ENCODE measurements at places on chromosomes 7 and 10.

DNA sequence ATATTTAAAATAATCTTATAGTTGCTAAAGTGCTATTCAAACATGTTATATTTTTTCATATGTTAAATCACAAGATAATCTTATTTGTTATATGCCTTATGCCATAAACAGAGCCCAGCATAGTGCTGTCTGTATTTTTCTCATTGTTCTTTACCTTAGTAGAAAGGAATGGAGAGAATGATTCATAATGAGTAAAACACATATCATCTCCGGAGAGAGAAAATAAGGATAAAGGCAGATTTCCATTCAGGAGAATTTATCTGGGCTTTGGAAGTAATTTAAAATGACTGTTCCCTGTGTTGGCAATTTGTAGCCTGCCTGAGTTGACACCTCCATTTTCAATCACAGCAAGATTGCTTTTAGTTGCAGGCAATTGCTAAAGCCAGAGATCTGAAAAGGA is 30.2 kb downstream of the CHN2 start:
- no peak for DNase-seq

GRCh38 chr7:494906-495305 is 24.7 kb downstream of the PDGFA start:
- no peak for DNase-seq

GRCh38 chr7:23470330-23471105 is at the start of gene IGF2BP3:
Gene IGF2BP3, minus strand, starts transcription at chr7:23470491. Its CDS starts 381 bp downstream, at chr7:23470110.
- DNase-seq: no peak

DNA sequence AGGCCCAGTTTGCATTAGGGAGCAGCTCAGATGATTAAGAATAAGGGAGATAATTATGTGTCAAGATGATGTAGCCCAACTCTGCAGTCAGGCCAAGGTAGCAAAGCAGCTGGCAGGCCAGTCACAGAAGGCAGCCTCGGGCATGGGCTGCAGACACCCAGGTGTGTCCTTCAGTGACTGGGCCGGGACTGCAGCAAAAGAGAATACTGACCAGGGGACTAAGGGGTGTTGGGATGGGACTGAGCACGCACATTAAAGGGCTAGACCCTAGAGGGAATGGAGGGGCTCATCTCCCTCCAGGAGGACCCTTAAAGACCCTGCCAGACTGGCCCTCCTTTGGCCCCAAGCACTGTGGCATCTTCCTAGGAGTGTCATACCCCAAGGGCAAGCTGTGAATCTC is 38.7 kb downstream of the PAX2 start:
- DNase-seq: no peak

- no peak for DNase-seq
Measured at GRCh38 chr10:123995461-123996131, 97.8 kb downstream of the CHST15 start.

Measured in T-helper 22 cell (primary cell).